ENCODE measurements at places on chromosomes 6 and 20. TPM values are rescaled to one million over a fixed set of nuclear protein-coding genes. Genes with fewer than 3 reads are reported as not detected.
A peak's percentile ranks its signal among the peaks of the same experiment; 100 is the strongest.

BPIFB1 gene
- total RNA-seq: not detected

GRCh38 chr6:43089467-43089866 is 13.4 kb downstream of the PTK7 start:
- peak; percentile 74 for DNase-seq

GRCh38 chr20:40690836-40691565 is 2.0 kb upstream of the MAFB start:
- peak; percentile 62 for DNase-seq

DNA sequence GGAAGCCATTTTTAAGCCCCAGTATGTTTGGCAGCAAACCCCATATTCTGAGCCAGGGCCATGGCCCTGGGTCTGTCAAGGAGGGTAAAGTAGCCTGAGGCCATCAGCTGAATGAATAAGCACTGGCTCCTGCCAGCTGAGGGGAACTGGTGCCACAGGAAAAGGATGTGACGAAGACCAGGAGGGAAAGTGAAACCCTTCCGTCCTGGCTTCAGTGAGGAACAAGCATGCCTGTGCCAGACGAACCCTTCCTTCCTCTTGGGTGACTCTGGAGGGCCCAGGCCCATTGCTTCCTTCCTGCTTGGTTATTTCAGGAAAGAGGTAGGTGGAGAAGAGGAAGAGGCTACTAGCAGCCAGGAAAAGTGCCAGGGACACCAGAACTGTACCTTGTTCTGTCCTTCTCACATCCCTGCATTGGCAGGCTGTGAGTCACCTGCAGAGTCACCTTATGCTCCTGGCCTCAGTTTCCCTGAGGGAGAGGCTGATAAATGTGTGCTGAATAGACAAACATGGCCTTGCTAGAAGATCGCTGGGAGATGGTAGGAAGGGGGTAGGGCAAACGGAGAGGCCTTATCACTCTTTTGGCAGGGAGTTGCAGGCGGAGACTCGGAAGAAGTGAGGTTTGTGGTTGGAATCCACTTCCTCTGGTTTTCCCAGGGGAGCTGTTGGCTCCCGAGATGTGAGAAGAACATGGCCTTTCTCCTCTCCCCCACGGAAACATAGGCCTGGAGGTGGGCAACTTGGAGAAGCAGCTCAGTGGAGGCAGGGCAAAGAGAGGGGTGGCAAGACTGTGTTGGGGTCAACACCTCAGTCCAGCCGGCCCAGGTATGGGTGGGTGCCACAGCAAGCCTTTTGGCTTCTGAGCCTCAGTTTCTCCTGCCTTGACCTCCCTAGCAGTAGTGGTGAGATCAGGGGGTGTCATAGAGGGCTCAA is 37.4 kb downstream of the COX4I2 start:
- no peak for DNase-seq

DNA sequence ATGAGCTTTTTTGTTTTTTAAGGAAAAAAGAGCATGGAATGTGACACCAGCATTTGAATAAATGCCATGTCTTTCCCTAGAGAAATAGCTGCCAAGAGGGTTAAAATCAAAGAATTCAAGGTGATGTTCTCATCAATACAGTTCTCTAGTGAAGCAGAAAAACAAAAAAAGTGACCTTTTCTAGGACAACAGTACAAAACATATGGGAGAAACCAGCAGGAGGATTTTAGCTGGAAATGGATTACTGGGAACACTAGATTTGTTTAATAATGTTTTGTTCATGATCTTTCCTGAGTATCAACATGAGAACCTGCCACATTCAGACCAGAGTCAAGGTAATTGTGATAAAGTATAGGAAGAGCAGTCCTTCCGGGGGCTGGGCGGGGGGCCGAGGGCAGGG is 372.2 kb downstream of the LMBRD1 start:
- no peak for DNase-seq

GRCh38 chr6:100171533-100172321 is 177.7 kb upstream of the MCHR2 start:
- DNase-seq: no peak

DNA sequence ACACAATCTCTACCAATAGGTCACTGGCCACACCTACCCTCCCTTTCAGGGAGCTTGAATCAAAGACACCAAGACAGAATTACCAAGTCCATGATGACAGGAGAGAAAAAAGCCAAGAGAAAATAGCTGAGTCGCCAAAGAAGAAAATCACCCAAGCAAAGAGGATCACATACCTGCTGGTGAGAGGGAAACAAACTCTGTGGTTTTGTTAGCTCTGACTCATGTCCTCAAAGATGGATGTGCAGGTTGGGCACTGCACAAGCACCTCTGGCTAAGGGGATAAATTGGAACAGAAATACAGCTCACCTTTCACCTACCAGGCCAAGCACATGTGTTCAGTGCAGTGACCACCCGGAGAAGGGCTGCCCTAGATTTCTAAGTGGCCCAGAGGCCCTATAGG is 114.8 kb downstream of the TFAP2A start:
- DNase-seq: no peak

DNA sequence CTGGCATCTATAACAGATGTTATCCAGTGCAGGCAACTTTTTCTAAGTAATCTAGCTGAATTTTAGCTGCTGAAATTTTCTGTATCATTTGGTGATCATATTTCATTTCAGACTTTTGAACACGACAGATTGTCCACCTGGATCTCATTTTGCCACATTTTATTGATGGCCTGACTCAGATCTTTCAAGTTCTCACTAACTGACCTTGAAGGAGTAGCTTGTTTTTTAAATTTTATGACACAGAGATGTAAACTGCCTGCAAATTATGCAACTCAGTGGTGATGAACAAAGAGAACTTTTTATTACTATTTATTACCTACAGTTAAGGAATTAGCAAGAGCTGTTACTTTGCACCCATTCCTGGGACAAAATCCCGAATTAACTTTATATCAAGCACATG is 366.4 kb downstream of the PAX1 start:
- DNase-seq: no peak

DNA sequence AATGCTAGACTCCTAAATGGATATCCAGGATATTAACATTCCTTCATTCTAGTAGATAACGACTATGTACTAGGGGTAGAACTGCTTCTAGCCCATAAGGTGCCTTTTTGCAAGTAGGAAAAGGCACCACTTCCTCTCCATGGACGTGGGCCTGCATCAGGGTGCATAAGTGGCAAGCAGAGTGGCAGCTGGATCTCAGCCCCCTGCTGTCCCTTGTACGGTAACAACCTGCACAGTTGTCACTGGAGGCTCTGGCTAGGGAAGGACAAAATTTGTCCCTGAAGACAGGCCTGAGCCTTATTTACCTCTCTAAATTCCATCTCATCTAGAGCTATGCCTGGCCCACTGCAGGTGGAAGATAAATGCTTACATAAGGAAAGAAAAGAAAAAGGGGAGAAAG is 42.5 kb upstream of the SAYSD1 start:
- peak; percentile 3 for DNase-seq

GRCh38 chr20:63254232-63254605 is at the start of gene NKAIN4:
NKAIN4 (minus strand) TSS chr20:63254463; CDS start chr20:63254450, 13 bp downstream.
- no peak for DNase-seq

DNA sequence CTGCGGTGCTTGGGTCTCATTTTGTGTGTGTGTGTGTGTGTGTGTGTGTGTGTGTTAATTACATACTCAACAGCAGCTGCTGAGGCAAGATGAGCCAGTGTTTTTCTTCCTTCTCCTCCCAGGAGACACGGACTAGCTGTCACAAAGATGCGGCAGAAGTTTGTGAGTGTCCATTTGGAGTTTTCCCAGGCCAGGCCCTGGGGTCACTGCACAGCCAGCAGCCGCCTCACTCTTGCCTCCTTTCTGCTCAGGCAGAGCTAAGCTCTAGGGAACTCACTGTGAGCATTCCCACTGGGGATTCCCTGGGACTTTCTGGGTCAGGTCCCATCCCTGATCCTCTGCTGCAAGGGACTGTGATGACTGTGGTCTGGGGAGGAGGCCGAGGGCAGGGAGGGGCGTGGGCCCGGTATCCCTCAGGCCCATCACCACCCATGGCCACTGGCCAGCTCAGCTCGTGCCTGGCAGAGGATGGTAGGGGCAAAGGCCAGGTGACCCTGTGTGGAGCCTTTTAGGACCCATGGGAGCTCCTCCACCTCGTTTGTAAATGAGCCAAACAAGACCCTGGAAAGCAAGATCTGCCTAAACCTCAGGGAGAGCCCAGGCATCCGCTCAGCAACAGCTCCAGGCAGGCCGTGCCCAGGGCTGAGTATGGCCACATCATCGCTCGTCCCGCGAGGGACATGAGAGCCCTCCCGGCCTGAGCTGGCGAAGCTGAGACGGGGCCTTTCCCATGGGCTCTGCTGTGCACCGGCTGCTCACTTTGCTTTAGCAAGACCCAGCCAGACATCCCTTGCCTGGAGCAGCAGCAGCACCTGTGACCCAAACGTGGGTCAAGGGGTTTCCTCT is 102.0 kb downstream of the PSMB1 start:
- DNase-seq: peak; percentile 57

POLR3F gene
- 27.0 TPM for total RNA-seq

AIF1 gene
- total RNA-seq: 0.48 TPM

DNA sequence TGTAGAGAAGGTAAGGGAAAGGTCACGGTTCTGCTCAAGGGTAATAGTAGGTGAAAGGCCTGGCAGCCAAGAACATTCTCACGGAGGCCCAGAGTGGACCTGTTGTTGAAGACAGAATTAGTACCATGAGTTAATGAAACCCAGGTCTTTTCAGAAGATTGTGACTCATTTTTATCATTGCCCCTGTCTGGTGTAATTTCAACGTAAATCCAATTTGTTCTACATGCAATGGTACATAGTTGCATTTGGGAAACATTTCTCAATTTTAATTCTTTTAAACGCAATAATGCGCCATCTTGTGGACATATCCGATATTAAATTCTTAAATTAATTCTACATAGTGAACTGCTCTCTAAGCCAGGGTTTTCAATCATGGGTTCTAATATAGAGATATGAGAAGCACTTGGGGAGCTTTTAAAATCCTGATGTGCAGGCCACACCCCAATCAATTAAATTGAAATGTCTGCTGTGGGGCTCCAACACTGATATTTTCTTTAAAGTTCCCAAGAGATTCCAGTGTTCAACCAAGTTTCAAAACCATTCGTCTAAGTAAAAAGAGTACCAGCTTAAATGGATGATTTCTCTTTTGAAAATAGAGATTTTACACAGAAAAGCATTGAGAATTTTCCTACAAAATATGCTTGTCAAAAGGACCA is 257.4 kb downstream of the PLCB1 start:
- DNase-seq: peak; percentile 16

C20orf204 gene
- total RNA-seq: 1.6 TPM

DNA sequence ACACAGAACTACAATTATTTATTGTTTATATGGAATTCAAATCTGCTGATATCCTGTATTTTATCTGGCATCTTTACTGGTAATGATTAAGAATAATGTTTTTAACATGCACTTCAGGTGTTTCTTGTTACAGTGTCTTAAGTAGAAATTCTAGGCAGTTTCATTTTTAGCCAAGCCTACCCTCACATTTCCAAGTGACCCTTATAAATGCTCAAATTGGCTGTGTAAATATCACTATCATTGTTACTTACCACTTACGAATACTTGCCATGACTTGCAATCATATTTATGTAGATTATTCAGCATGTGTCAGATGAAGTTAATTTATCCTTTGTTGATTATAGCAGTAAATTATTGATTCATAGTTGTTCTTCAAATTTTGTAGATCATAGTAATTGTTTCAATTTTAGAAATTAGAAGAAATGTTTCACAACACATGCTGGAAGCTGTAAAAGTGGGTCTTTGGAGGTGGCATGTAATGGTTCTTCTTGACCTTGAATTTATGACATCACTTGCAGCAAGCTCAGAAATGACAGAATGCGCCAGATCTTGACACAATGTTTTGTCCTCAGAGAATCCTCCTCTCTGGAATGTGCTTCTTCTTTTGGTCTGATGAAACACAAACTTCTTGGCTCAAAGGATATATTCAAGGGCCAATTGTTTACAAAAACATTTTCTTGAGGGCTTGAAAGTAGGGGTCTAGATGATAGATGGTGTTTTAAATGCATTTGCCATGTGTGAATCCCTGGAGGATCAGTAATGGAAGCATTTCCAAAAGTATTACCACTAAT is 471.8 kb downstream of the COL12A1 start:
- no peak for DNase-seq

DNA sequence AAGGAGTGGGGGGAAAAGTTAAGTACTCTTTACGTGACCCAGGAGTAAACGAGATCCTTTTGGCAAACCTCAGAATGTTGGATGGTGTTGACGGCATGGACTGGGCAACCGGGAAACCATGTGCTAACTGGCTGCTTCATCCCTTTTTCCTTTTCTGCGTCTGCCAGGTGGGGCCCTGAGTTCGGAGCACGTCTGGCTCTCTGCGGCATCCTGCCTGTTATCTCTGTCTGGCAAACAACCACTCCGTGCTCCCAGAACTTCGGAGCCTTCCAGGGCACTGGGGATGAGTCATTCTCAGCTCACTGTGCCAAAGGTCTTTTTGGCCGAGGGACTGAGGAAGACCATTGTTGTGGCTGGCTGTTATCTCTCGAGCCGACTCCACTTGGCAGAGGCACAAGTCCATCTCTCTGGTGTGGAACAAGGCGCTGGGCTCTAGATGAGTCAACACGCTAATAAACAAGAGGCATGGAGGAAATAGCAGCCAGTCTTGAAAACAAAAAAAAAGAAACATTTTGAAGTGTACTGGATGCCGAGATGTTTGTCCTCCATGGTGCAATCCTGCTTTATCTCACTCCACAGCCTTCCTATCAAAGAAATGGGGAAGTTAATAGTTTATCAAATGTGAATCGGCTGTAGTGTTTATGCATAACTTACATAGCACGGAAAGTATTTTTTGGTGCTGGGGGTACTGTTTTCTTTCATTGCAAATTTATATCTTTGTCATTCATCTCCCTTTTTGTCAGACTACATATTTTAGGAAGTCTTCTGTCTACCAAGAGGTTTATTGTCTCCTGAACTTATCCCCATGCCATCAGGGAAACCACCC is 64.6 kb upstream of the TXNDC5 start:
- DNase-seq: no peak

MYLK2 gene
- total RNA-seq: 0.21 TPM

GRCh38 chr20:58453391-58453790 is 61.8 kb downstream of the APCDD1L start:
- peak; percentile 37 for DNase-seq

- DNase-seq: no peak
Measured at GRCh38 chr6:68758559-68758958, 123.5 kb downstream of the ADGRB3 start.

- no peak for DNase-seq
Measured at GRCh38 chr6:84953111-84953755, 188.8 kb upstream of the TBX18 start.
